ENCODE measurements at places on chromosomes 13 and 19.

DNA sequence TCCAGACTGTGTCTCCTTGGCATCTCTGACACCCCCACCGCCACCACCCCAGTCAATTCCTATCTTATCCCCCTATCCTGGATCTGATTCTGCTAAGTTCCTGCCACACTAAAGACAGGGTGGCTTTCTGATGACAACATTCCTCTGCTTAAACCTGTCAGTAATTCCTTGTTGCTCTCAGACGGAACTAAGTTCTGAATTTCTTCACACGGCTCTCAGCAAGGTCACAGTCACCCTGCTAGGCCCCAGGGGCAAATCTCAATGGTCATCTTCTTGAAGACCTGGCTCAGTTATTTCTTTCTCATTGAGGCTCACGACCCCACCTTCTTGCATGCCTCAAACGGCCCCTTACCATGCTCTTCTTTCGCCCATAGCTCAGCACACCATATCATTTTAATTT, 7.6 kb downstream of the ALOX5AP start:
- no peak for DNase-seq

GRCh38 chr19:46372901-46373490, 26.1 kb downstream of the PPP5C start:
- DNase-seq = peak; percentile 28

- DNase-seq = peak; percentile 72
Measured at GRCh38 chr13:45615501-45616101, at the start of gene ERICH6B. TSS of gene ERICH6B (minus strand) at chr13:45615739. CDS start at chr13:45597005, 18,734 bp downstream.

DNA sequence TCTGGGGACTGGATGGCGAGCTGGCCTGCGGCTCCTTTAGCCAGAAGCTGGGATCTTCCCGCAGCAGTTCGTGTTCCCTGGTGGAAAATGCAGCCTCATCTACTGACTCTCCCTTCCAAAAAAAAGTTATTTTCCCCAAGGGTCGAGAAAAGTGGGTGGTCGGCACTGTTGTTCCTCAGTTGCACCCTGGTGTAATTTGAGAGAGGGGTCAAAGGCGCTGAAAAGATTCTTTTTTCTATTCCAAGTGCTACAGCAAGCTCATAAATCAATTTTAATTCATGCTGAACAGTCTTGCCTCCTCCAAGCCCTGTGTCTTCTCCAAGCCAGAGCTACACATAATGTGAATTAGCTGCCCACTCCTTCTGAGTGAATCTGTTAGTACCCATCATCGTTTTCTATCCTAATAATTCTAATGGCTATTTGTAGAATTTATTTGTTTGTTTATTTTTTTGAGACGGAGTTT, 774 bp downstream of the SLC25A15 start:
- no peak for DNase-seq

DNA sequence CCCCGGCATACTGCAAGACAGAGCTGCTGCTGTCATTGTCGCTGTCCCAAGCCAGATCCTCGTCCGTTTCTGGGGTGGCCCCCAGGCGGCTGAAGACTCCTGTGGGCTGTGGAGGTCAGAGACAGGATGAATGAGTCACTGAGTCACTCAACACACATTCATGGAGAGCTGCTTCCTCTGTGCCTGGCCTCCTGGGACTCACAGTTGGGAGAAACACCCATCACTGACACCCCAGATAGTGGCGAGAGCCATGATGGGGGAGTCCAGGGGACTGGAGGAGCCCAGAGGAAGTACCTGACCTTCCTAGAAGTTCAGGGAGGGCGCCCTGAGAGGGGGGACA, 26.0 kb downstream of the C19orf47 start:
- no peak for DNase-seq

DNA sequence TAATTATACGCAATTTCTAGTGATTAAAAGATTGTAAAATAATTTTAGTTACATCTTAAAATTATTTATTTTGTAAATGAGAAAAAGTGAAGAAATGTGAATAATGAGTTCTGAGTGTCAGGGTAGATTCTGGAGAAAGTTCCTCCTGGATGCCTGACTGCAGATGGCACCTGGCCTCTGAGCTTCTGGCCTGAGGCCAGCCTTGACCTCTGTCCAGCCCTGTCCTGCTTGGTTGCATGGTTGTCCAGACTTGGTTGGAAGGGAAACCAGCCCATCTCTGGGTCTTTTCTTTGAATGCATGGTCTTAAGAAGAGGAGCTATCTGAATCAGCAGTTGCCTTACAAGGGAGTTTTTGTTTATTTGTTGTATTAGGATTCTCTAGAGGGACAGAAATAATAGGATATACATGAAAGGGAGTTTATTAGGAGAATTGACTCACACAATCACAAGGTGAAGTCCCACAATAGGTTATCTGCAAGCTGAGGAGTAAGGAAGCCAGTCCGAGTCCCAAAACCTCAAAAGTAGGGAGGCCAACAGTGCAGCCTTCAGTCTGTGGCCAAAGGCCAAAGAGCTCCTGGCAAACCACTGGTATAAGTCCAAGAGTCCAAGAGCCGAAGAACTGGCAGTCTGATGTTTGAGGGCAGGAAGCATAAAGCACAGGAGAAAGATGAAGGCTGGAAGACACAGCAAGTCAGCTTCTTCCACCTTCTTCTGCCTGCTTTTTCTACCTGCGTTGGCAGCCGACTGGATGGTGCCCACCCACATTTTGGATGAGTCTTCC, 385.8 kb downstream of the ZNF536 start:
- DNase-seq = no peak
